ENCODE measurements at places on chromosomes 1 and 21.

GRCh38 chr1:185375583-185375982 lies 58.5 kb upstream of the IVNS1ABP start:
- DNase-seq, result no peak

DNA sequence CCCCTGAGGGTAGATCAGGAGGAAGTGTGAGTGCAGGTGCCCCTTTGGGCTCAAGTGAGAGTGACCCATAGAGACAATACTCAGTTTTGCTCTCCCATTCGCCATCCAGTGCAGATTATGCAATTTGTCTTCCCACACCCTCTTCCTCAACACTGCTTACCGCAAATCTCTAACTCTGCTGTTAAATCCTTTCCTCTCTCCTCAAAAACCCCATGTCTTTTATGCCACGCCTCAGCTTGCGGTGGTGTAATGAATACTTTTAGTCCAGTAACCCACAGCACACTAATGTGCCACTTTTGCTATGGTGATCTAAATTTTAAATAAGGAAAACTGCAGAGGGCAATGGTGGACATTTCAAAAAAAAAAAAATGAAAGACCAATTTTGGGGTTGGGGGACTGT lies 57.7 kb downstream of the PRRX1 start:
- DNase-seq, result no peak

DNA sequence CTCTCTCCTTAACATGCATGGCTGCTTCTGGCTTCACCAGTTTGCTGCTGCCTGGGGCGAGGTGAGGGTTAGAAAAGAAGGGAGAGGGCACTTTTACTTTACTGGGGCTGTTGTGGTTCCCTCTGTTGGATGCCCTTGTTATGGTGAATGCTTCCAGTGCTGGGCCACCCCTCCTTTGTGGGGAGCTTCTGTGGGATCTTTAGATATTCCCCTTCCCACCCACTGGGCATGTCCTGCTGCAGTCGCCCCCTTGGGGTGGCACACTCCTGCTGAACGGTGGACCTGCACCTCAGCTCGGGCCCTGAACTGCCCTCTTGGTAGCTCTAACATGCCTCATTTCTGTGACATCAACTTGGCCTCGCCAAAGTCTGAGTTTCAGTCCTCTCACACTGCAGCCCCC lies 6.0 kb downstream of the TNN start:
- DNase-seq, result no peak

DNA sequence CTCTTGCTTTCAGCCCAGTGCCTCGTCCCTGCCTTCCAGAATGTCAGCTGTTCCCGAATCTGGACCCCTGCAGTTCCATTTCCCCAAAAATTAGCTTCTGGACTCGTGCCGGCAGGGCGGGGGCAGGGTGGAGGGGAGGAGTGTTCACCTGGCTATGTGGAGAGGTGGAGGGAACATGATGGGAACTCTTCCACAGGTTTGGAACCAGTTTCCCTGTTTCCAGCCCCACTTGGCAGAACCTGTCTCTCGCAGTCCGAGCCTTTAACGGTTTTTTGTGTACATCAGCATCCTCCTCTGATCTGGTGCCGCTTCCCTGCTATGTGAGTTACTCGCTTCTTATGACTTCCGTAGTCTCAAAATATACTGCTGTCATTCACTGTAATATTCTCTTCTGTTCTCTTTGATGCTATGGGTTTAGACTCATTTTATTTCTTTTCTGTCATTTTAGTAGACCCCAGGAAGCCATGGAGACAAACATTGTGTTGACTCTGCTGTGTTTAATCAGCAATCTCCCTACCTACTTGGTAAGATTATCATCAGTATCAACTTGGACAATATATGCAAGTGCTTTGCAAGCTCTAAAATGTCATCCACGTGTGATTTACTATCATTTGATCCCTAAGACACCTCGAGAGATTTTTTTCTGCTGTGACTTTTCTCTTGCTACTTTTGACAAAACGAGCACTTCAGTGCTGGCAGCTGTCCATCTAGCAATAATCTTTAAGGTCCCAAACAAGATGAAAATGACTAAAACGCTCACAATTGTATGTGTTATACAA lies 33.3 kb upstream of the HNRNPU start:
- DNase-seq, result no peak

DNA sequence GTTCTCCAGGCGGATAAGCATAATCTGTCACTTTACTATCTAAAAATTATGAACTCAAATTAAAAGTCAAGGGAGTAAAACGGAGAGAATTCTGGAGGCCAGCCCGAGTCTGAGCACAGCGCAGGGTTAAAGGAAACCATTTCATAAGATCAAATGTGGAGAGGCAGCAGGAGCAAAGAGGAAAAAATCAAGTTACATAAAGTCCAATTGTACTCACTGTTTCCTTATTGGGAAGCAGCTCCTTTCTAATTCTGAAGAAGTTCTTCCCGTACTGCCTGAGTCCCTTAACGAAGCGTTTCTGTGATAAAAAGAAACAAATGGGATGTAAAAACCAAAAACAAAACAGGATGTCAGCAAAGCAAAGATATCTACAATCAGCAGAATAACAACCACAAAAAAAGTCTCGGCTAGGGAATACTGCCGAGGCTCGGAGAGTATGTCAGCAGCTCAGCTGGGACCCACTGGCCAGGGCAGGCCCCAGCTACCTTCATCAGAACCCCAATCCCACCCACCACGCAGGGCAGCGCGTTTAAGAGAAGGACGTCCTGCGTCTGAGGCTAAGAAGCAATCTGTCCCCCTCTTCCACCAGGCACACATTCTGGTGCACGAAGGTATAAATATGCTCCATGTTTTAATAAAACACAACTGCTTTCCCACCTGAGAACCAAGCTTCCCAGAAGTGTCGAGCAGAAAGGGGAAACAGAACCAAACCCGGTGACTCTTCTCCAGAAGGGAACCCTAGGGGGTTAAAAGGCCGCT lies 104.8 kb downstream of the SLC45A1 start:
- no peak for DNase-seq

- DNase-seq, result no peak
Observed at GRCh38 chr21:37413553-37414291, 47.1 kb downstream of the DYRK1A start.

DNA sequence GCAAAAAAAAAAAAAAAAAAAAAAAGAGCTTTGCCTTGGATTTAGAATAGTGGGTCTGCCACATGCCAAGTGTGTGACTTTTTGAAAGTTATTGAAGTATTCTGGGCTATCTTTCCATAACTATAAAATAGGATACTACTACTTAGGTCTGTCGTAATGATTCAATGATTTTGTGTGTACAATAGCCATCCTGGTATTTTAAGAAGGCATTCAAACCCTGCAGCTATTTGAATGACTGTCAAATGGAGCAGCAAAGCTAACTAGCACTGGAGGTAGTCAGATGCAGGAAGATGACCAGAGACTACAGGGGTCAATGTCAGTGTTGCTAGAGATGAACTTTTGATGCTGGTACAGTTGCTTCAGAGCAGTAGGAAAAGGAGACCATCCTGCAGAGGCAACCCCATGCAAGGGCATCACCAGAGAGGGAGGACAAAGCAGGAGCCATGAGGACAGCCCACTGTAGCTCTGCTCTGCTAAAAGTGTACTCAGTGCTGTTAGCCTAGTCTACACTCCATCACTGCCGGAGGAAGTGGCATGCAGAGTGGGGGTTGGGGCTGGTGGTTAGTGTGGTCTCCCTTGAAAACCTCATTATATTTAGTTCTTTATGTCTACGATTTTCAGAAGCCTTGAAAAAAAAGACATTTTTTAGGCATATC lies 29.0 kb downstream of the DUSP10 start:
- DNase-seq, result peak; percentile 20

GRCh38 chr1:38613996-38614395 lies 245.6 kb downstream of the RRAGC start:
- DNase-seq, result no peak

DNA sequence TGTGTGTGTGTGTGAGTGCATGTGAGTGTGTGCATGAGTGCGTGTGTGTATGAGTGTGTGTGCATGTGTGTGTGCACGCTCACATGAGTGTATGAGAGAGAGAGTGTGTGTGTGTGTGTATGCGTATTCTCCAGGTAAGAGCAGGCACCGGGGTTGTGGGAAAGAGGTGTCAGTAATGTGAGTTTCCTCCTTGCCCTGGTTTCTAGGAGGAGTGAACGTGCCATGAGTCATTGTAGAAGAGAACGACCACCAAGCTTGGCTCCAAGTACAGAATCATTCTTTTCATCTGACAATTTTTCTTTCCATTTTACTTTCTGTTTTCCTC lies 79.1 kb downstream of the POFUT2 start:
- no peak for DNase-seq

DNA sequence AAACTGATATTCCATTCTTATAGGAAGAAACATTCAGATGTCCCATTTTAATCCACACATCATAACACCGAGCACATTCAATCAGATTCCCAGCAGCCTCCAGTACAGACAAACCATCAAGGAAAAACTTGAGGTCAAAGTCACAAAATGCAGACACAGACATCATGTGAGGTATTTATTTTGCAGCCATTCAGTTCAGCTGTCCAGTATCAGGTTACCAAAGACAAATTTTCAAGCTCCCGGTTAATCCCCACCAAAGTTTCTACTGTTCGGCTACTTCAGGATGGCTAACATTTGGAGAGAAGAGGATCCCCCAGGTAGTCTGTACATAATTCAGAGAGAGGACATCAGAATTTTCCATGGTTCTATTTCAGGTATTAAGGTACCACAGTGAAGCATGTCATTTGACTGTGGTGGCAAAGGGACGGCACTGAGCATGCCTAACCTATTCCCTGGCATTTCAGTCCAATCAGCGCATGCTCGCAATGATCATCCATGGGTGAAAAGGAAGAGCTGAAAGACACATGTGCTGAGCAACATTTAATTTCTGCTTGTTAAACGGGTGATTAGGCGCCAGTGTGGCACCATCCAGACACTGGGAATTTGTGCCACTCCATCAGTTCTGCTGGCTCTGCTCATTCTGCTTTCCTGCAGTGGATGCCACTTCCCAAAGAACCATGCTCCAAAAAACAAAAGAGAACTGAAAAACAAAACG lies 13.6 kb upstream of the NDC1 start:
- no peak for DNase-seq

- DNase-seq, result no peak
Observed at GRCh38 chr1:194024659-194025058, 838.2 kb upstream of the B3GALT2 start.

DNA sequence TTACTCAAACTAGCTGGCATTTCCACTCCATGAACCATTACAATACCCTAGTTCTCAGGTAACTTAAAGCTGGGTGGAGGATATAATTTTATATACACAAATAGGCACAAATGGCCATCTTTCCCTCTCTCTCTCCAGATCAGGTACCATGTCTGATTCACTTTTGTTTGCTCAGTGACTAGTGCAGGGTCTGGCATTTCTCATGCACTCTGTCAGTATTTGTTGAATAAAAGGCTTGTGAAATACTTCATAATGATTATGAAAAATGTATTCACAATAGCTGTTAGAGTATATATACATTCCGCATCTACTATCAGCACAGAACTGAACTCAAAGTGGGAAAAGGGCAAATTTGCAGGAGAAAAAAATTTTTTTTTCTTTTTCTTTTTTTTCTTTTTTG lies 510.2 kb upstream of the USP24 start:
- no peak for DNase-seq

- no peak for DNase-seq
Observed at GRCh38 chr1:171248841-171249240, 547 bp downstream of the FMO1 start.

DNA sequence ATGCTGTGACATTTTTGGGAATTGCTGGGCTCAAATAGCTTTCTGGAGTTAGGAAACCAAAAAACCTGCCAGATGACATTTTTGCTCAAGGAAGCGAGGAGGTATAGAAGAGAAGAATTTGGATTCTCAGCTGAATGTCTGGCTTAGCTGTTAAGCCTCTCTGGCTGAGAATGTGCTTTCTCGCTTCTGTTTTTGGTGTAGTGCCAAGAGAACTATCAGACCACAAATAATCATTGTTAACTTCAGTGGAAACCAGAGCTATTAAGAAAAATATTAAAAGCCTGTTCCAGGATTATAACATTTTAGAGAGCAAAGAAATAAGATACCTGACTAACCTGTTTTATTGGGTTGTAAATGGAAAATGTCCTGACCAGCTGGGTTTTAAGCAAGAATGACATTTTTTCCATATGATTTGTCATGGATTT lies 39.5 kb upstream of the DIPK1A start:
- no peak for DNase-seq

DNA sequence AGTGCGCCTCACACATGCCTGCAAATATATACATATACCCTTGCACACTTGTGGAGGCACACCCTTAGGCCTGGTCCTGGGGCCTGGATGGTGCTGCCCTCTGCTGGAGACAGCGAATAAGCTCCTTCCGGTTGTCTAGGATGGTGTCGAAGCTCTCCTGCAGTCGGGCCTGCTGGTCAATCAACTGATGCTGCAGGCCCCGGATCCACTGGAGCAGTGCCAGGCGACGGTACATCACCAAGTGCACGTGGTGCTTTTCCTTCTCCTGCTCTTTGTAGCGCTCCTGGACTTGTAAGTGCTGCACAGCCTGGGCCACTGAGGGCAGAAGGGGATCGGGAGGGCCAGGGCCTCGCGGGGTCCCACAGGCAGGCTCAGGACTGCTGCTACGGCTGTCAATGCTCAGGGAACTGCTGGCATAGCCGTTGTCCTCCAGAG lies 3.1 kb downstream of the C1orf216 start:
- DNase-seq, result peak; percentile 60

- DNase-seq, result no peak
Observed at GRCh38 chr1:25502957-25503356, 40.4 kb upstream of the LDLRAP1 start.

- no peak for DNase-seq
Observed at GRCh38 chr1:9444532-9444931, 94.7 kb upstream of the SLC25A33 start.

DNA sequence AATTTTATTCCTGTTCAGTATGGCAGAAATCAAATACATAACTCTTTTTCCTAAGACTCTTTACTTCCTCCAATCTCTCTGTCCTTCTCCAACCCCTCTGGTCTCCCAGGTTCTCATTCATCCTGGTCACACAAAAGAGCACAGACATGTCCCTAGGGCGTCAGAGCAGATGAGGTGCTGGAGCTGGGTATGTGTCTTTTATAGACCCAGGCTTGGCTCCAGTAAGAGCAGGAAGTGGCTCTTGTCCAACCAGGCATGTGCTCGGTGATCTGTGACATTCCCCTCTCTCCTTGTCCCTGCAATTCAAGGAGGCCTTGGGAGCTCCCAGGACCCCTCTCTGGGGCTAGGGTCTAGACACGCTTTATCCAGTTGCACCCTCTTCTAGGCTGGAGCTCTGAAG lies 18.0 kb upstream of the LCE2D start:
- DNase-seq, result no peak

- no peak for DNase-seq
Observed at GRCh38 chr1:61851849-61852669, 109.8 kb downstream of the PATJ start.

DNA sequence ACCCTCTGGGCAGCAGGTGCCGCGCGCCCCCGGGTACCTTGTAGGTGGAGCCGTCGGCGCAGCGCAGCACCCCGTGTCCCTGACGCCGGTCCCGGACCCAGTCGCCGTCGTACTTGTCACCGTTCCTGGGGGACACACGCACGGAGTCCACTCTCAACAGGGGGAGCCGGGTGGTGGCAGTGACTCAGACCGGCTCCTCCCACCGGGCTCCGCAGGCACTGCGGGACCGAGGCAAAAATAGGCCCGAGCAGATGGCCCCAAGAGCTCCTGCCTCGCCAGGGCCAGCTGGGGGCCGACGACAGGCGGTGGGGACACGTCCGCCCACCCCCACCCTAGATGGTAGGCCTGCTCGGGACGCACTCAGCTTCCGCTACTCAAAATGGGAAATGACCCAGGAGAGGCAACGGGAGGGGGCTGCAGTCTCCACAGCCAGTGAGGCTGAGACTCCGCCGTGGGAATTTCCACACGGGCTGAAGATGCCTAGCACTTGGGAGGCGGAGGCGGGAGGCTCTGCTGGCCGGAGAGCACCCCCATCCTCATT lies 6.3 kb downstream of the MORN1 start:
- DNase-seq, result no peak

All from stimulated activated naive B cell treated with anti-CD40 and anti-IgM and Interleukin-4, amounts not matched to agents 10 μg/mL and 1 μg/mL and 100 μg/mL, for 72 hours (primary cell).